ENCODE measurements at places on chromosomes 12 and 14.

- no peaks in the 10 kb centered on the region for H3K4me1 ChIP-seq
- H3K36me3 ChIP-seq: peaks cover 6% of the 10 kb centered on the region
- no peak for DNase-seq
- H3K27me3 ChIP-seq: no peaks in the 10 kb centered on the region
These were observed 224.1 kb downstream of the BTG1 start for GRCh38 chr12:91921555-91921954.

DNA sequence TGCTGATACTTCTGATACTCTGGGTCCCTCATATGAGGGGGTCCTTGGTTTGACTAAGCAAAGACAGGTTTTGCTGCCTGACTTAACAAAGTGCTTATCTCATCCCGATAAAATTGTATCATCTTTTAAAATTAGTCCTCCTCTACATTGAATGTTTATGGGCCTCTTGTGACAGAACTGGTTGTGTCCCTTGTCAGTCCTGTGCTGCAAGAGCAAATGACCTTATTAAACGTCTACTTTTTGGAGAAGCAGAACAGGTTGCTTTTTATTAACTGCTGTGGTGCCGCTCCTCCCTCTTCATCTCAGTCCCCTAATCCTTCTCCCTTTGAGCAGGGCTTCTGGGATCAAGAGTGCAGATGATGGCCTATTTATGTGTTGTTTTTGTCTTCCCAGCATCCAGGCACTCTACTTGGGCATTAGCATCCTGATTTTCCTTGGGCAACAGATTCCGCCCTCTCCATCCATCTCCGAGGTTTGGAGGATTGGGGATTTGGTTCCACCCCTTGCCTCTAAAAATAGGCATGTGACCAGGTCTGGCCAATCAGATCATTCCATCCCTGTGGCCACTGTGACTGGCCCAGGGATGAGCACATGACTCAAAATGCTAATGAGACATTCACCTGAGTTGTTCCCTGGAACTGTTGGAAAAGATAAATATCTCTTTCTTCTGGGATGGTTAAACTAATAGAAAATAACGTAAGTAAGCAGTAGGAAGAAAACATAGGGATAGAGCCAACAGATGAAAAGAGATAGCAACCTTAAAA, 2.9 kb upstream of the DENR start:
- no peak overlapping the region for H3K4me3 ChIP-seq
- H3K4me1 ChIP-seq: peaks cover 16% of the 10 kb centered on the region
- H3K27me3 ChIP-seq: no peaks in the 10 kb centered on the region
- DNase-seq: no peak

GRCh38 chr12:42757624-42758119, 168.1 kb upstream of the PRICKLE1 start:
- H3K27ac ChIP-seq: no peak overlapping the region
- H3K4me1 ChIP-seq: no peaks in the 10 kb centered on the region
- no peak overlapping the region for H3K4me3 ChIP-seq
- no peaks in the 10 kb centered on the region for H3K36me3 ChIP-seq

- no peak for DNase-seq
- H3K4me3 ChIP-seq: no peak overlapping the region
- no peaks in the 10 kb centered on the region for H3K27me3 ChIP-seq
- H3K27ac ChIP-seq: no peak overlapping the region
These were observed 631.8 kb downstream of the TMTC2 start for GRCh38 chr12:83318386-83319098.

DNA sequence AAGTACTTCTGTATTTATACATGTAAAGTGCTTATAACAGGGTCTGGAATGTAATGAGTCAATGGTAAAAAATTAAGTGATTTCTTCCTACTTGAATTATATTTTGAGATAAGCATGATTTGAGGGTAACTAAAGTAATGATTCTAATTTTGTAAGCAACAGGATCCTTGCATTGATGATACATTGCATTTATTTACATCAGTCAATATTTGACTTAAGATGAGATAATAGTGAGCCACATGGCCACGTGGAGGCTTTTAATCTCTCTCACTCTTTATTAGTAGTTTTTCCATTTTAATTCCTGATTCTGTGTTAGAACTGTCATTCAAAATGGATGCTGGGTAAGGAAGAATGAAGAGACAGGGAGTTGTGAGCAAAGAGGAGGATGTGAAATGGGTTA, 298.1 kb upstream of the PRICKLE1 start:
- H3K4me1 ChIP-seq: no peaks in the 10 kb centered on the region
- no peak for DNase-seq

GRCh38 chr12:108816652-108817335, 40.6 kb downstream of the SSH1 start:
- no peak overlapping the region for H3K4me3 ChIP-seq
- H3K27ac ChIP-seq: no peak overlapping the region
- DNase-seq: no peak
- no peaks in the 10 kb centered on the region for H3K27me3 ChIP-seq
